ENCODE measurements at places on chromosomes 11 and 22.

GRCh38 chr11:1388763-1389102, 1.0 kb upstream of the BRSK2 start:
- DNase-seq = no peak

GRCh38 chr11:94781837-94782236, 13.7 kb downstream of the AMOTL1 start:
- no peak for DNase-seq

DNA sequence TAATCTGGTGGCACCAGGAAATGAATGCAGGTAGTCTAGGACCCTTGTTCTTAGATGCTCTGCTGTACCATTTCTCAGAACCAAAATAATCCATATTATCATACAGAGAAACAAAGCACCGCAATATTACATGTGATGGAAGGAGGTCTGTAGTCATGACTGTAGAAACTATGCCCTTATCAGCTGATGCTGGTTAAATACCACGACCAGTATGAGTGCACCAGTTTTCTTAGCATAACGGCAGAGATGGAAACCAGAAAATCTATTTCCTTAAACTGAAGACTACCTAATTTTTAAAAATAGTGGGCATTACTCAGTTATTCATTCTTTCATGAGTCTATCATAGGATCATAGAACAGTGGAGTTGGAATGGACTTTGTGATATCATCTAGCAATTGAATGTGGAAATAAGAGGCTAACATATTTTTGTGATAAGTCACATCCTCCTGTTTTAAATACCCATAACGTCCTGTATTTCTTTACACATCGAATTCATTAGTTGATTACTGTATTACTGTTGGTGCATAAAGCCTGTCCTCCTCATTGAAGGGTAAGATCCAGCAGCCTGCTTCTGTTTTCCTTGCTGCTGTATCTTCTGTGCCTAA, 15.1 kb downstream of the JHY start:
- no peak for DNase-seq

GRCh38 chr11:12958986-12959385, 50.1 kb upstream of the RASSF10 start:
- DNase-seq = no peak

GRCh38 chr11:8067929-8068575, 13.0 kb upstream of the TUB start:
- no peak for DNase-seq

DNA sequence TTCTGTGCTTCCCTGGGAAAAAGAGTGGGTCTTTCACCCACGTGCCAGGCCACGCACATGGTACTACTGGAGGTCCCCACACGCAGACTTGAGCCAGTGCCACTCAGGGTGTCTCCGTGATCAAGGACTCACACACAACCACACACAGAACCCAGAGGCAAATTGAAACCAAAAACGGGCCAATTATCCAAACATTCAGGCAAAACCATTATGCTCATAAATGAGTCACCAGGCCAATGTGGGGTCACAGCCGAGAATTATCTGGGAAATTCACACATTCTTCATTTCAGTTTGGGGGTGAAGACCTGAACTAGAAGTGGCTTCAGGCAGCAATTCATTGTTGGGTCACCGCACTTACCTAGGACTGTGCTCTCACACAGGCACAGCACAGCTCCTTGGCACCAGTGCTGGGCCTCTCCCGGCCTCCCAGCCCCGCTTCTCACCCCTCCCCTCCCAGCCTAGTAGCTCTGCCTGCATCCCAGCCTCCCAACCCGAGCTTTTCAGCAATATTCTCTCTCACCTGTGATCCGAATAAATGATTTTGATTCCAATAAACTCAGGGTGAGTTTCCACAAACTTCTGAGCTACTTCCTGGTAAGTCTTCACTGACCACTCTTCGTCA, 28.0 kb downstream of the ADA2 start:
- no peak for DNase-seq

DNA sequence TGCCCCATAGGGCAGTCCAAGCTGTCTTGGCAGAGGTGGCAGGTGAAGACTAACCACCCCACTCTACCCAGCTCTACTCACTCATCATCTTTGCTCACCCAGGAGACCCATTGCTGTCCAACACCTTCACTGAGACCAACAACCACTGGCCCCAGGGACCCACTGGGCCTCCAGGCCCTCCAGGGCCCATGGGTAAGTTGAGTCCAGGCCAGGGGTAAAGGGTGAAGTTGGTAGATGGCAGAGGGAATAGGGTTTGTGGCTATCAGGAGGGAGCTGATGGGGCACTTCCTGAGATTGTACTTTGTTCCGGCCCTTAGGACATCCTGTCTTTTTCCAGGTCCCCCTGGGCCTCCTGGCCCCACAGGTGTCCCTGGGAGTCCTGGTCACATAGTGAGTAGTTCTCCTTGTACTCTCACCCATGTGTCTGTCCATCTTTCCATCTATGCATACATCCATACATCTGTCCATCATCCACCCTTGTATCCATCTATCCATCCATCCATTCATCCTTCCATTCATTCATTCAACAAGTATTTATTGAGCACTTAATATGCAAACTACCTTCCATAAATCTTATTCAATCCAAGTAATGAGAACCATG, 27.7 kb downstream of the EMID1 start:
- peak; percentile 31 for DNase-seq

DNA sequence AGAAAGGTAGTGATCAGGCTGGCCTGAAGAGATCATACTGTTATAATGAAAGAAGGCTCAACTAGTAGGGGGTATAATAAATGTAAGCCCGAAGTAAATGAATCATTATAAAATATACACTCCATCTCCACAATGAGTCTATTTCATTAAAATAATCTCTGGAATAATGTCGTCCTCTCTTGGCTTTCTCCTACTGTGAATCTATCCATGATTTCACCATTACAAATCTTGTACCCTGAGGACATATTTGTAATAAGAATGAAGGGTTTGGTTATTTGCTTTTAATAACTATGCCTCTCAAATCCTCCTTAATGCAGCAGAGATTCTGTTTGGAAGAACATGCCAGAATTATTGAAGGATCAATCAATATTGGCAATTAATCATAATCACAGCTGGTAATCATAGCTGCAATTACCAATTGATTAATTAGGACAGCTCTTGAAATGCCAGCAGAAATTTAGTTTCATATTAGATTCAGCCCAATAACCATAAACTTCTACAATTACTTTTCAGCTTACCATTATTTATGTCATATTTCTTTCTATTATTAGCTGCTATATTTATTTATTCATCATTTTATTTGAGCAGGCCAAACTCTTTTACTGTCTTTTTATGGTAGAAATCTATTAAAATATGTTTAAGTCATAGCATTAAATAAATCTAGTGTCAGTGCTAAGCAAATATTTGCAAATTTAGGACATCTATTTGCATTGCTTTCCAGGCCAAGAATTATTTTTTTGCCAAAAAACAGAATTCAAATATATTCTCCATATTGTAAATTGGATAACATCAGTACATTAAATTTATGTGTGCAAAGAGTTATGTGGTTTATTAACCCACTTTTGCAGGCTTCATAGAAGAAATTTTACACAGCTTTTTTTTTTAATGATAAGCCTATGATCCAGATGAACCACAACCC, 588.4 kb upstream of the LRRC4C start:
- DNase-seq = no peak

DNA sequence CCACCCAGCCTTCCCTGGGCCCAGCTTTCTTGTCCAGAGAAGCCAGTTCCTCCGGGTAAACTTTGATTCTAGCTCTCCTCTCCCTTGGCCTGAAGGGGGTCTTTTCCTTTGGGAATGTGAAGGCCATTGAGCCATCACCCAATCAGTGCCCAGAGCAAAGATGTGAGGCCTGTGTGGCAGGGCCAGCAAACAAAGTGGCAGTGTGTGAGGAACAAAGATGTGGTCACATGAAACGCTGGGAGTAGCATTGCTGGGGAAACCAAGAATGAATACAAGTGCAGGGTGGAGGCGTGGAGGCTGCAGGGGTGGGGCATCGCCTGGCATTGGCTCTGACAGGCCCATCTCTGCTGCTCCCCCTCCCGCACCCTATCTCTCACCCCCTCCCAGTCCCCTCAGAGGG, 91.9 kb upstream of the BID start:
- no peak for DNase-seq

GRCh38 chr22:18109410-18110193, 1.0 kb upstream of the TUBA8 start:
- no peak for DNase-seq

DNA sequence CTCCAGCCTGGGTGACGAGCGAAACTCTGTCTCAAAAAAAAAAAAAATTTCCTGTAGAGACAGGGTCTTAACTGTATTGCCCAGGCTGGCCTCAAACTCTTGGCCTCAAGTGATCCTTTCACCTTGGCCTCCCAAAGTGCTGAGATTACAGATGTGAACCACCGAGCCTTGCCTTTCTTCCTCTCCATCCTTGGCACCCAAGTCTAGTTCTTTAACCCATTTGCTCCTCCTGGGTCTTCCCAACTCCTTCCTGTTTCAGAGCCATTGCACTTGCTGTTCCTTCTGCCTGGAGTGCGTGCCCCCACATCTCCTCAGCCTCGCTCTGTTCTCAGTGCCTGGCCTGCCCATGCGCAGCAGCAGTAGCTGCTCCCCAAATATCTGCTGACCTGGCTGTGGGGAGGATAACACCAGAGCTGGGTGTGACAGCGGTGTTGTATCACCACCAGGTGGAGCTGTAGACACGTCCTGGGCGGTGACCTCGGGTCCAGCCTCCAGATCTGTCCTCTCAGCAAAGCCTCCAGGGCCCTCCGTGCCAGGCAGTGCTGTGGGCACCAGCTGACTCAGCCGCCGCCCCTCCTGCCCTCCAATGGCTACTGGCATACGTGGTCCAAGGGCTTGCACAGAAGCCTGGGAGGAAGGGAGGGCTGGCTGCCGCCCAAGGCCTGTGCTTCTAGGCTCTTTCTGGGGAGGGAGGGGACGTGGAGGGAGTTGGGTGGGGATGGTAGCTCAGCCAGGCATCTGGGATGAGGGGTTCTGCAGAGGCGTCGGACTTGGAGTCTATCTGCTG, 22.0 kb downstream of the TEF start:
- DNase-seq = peak; percentile 84

GRCh38 chr11:65630215-65630614, 7.7 kb upstream of the SIPA1 start:
- DNase-seq = no peak

GRCh38 chr11:131385763-131386390, 15.5 kb downstream of the NTM start:
- DNase-seq = no peak

GRCh38 chr11:13761716-13762115, 93.2 kb downstream of the FAR1 start:
- no peak for DNase-seq

DNA sequence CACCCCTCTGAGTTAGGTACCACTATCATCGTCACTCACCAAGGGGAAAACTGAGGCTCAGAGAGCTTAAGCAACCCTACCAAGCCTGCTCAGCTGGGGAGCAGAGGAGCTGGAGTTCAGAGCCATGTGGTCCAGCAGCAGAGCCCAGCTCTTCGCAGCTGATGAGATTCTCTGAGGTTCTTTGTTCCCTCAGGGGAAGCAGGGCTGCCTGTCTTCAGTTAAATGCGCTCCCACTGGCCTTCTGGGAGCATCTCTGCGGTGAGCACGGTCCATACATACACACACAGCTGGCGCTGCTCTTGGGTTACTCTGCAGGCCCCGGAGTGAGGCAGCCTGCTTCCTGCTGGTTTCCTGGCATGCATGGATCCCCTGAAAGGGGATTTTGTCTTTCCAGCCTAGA, 5.2 kb upstream of the PTGDR2 start:
- no peak for DNase-seq

DNA sequence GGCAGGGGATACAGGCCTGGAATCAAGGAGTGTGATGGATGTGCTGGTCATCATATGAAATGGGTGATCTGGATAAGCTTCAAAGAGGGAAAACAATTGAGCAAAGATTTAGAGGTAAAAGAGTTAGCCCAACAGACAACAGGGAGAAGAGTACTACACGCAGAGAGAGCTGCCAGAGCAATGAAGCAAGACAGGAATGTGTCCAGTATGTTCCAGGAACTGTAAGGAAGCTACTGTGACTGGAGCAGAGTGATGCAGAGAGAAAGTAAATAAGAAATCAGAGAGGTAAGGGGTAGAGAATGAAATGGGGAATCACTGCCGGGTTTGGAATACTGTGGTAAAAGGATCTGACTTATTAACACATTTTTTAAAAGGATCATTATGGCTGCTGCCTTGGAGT, 255.1 kb downstream of the DCDC1 start:
- no peak for DNase-seq

GRCh38 chr22:39205344-39206021, 39.3 kb downstream of the PDGFB start:
- no peak for DNase-seq

DNA sequence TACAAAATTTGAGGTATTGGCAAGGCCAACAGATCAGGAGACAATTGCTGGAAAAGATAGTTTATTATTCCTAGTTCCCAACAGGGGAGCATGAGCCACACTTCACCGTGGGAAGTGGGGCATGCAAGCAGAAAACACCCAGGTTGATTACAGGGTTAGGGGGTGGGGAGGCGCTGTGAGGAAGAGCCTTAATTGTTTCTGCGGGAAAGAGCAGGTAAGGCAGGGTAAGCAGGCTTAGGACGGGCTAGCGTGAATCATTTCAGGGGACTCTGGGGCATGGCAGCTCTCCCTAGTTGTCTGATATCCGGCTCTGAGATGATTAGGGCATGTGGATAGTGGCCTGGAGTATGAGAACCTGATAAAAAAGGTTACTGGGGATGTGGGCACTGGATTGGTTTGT, 20.7 kb upstream of the HTR3A start:
- no peak for DNase-seq

DNA sequence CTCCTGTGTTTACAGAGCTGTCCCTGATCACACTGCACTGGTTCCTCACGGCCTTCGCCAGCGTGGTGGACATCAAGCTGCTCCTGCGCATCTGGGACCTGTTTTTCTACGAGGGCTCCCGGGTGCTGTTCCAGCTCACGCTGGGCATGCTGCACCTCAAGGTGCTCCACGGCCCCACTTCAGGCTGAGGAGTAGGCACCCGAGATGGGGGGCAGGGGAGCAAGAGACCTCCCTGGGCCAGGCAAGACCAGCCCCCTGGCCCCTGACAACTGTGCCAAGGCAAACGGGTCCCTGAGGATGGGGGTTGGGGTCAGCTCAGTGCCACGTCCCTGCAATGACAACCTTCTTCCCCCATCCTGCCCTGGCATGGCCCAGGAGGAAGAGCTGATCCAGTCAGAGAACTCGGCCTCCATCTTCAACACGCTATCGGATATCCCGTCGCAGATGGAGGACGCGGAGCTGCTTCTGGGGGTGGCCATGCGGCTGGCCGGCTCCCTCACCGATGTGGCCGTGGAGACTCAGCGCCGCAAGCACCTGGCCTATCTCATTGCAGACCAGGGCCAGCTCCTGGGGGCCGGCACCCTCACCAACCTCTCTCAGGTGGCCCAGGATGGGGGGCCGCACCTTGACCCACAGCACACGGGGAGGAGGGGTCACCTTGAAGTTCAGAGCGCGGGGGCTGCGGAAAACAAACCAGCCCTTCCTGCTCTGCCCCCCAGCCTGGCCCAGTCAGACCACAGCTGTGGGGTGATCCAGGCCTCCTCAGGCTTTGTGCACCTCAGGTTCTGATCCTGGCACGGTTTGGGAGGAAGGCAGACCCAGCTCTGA, 35.9 kb downstream of the SGSM3 start:
- no peak for DNase-seq

Measured in kidney (tissue), 22 donors.